ENCODE measurements at places on chromosomes 6 and 20.

DNA sequence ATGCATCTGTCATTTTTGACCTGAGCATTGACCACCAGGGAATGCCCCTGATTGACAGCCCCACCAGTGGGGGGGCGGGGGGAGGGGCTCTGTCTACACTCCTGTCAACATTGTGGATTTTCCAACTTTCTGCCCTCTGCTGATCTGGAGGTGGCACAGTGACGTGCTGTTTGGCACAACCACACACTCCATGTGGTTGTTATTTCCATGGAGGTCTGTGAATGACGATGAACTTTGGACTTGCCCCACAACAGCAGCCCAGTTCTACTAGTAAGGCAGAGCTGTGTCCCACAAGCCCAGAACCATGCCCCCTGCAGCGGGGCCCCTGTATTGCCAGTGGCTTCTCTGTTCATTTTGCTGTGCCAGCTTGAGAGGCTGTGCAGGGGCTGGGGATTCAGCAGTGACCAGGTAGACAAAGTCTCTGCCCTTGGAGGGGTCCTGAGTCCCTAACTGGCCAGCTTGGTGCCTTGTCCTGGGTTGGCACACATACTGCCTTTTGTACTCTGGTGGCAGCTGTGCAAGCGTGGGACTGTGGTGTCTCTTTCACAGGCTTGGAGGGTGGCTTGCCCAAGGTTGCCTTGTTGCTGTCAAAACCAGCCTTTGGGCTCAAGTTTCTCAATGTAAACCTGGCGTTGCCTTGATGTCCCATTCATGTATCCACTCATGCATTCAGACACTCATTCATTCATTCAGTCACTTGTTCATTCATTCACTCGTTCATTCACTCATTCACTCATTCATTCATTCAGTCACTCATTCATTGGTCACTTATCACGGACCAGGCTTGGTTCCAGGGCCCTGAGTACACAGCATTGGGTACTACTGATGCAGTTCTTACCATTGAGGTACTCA lies 108.5 kb downstream of the SYCP2 start:
- DNase-seq = no peak

DNA sequence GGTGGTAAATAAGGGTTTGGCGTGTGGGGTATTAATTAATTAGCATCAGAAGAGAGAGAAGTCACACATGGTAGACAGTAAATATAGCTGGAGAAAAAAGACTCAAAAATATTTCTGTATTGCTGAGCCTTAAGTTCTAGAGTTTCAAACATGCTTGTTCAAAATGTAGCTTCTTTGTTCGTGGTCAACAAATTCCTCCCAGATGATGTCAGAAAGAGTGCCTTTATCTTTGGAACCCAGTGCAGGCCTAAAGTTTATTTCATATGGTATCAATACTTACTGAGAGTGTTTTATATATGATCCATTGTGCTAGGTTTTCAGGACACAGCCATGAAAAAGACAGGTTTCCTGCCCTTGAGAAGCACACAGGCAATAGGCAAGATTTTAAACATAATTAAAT lies 18.3 kb downstream of the MARCKS start:
- no peak for DNase-seq

DNA sequence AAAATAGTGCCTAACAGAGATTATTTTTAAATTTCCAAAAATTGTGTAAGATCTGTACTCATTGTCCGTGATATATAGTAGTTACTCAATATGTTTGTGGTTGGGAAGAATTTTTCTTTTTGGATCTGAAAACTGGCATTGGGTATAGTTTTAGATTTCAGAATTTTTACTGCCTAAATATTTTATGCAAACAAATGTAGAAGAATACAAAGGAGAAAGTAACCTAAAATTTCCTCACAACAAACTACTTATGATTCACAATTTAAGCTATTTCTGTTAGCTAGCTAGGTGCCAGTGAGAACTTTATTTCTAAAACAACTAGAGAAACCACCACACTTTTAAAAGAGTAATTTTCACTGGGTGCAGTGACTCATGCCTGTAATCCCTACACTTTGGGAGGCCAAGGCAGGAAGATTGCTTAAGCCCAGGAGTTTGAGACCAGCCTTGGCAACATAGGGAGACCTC lies 38.8 kb downstream of the SESN1 start:
- no peak for DNase-seq

DNA sequence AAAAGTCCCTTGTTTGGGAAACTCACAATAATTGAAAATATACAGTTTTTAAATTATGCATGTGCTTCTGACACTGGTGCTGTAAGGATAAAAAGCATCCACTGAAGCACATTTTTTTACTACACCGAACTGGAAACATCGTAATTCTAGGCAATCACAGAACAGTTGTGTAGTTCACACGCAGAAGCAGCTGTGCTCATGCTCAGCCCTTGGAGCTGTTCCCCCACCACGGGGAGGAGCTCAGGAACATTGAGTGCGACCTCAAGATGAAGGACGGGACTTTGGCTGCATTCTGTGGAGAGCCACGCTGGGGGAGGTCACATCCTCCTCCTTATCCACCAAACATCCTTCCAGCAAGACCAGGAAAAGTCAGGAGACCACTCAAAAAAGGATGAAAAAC lies 466.3 kb upstream of the CDH4 start:
- DNase-seq = no peak

GRCh38 chr20:61299618-61300017 lies 47.6 kb downstream of the CDH4 start:
- DNase-seq = no peak
